Mammary epithelial cell (primary cell): ENCODE measurements at places on chromosomes 4 and X.

DNA sequence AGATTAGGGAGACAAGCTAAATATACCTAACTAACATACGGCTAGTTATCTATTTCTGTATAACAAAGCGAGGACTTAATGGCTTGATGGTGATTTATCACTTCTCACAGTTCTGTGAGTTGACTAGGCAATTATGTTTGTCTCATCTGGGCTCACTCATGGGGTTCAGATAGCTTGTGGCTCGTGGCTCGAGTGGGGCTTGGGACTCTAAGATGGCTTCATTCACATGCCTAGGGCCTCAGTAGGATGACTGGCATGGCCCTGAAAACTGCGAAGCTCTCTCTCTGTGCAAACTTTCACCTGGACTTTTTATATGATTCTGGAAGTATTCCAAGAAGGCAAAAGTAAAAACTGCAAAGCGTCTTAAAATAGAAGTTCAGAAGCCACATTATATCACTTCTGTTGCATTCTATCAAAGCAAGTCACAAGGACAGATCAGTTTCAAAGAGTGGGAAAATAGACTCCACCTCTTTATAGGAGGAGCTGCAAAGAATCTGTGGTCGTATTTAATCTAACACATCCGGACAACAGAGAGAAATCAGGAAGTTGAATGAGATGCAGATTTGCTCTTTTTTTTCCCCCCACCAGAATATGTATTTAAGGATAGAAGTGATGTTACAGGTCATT lies 491.2 kb downstream of the INPP4B start:
- DNase-seq: no peak

GRCh38 chr4:24240655-24241054 lies 343.7 kb downstream of the DHX15 start:
- DNase-seq: no peak

DNA sequence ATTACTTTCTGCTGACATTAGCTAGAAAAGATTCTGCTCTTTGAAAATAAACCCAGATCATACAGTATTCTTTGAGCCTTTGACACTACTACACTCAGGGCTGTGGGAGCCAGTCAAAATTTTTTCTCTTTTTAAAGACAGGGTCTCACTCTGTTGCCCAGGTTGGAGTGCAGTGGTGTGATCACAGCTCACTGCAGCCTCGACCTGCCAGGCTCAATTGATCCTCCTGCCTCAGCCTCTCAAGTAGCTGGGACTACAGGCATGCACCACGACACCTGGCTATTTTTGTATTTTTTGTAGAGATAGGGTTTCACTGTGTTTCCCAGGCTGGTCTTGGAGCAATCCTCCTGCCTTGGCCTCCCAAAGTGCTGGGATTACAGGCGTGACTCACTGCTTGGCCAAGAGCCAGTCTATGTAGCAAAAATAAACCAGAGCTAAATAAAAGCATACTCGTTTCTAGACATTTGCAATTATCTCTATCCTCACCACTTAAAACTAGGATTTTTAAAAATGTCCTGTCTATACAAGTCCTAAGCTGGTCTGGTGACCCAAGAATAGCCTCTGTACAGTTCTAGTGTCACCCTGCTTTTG lies 43.2 kb downstream of the AKAP4 start:
- no peak for DNase-seq

- no peak for DNase-seq
Measured at GRCh38 chr4:184259866-184260265, 42.2 kb upstream of the ENPP6 start.

DNA sequence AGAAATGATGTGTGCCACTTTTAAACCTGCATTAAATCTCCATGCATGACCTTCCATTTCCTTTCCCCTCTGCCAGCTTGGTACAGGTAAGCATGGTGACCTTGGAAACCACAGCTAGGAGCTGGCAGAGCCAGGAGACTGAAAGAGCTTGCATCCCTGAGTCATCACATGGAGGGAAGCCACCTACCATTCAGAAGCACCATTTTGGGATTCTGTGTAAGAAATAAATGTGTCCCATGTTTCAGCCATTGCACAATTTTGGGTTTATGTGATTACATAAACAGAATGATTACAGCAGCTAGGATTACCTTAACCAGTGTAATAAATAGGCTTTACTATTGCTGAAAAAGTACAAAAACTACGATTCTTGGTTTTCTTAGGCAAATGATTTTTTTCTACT lies 17.3 kb upstream of the CCDC149 start:
- DNase-seq: no peak
